Occipital lobe (tissue), 3 donors: ENCODE measurements at places on chromosomes 6 and 20. TPM values are rescaled to one million over a fixed set of nuclear protein-coding genes. Genes with fewer than 3 reads are reported as not detected.

DNA sequence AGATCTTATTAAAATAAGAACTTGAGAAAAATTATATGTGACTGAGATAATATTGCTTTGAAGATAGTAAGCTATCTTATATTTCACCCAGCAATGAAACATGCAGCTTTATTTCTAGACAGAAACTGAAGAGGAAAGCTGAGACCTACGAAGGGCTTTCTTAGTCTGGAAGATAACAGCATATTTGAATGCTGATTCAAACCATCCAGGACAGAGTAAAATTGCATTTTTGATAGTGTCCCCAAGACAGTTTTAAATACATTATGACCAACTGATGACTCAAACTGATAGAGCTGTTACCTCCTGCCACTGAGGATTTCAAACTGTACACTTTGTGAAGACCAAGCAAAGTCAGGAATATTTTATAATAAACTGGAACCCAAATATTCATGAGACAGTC, 409.6 kb downstream of the GRIK2 start:
- DNase-seq: no peak

GRCh38 chr6:17552861-17553260, 47.2 kb upstream of the FAM8A1 start:
- no peak for DNase-seq

- no peak for DNase-seq
Measured at GRCh38 chr20:32607324-32607723, 22.2 kb upstream of the NOL4L start.

GRCh38 chr20:44448753-44449546, 26.7 kb upstream of the TTPAL start:
- DNase-seq: no peak

- DNase-seq: no peak
Measured at GRCh38 chr20:63843778-63844177, 12.7 kb upstream of the ZBTB46 start.

The POM121L2 gene
- total RNA-seq: not detected

The POPDC3 gene
- not detected for total RNA-seq
